Stimulated activated CD8-positive, alpha-beta memory T cell treated with anti-CD3 and anti-CD28 coated beads, Interleukin-15, amount 100 ng/mL, for 48 hours (primary cell): ENCODE measurements at places on chromosomes 13 and 19.

- no peak for DNase-seq
These were observed 32.6 kb downstream of the RUBCNL start for GRCh38 chr13:46354156-46355087.

DNA sequence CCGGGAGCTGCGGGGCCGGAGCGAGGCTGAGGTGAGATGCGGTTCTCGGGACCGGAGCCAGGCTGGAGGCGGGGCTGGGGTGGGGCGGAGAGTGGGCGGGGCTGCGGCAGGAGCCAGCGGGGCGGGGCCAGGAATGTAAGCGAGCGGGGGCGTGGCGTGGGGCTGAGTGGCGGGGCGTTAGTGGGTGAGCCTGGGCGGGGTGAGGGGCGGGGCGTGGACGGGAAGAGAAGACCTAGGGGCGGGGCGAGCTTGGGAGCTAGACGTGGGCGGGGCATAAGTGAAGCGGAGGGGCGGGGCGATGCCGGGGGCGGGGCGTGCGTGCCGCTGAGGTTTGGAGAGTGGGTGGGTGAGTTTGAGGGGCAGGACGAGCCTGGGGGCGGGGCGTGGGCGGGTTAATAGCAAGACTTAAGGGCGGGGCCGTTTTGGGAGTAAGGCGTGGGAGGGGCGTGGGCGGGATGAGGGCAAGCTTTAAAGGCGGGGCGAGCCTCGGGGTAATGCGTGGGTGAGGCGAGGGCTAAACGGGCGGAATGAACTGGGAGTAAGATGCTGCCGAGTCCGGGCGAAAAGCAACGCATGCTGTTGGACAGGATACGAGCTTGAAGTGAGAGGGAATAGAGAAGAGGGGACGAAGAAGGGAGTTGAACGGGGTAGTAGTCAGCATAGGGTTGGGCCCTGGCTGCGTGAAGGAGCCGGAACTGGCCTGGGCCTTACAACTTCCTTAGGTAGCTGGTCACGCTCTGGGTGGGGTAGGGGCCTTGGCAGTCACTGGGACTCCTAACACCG, 572 bp downstream of the SNAPC2 start:
- DNase-seq = peak; percentile 96

DNA sequence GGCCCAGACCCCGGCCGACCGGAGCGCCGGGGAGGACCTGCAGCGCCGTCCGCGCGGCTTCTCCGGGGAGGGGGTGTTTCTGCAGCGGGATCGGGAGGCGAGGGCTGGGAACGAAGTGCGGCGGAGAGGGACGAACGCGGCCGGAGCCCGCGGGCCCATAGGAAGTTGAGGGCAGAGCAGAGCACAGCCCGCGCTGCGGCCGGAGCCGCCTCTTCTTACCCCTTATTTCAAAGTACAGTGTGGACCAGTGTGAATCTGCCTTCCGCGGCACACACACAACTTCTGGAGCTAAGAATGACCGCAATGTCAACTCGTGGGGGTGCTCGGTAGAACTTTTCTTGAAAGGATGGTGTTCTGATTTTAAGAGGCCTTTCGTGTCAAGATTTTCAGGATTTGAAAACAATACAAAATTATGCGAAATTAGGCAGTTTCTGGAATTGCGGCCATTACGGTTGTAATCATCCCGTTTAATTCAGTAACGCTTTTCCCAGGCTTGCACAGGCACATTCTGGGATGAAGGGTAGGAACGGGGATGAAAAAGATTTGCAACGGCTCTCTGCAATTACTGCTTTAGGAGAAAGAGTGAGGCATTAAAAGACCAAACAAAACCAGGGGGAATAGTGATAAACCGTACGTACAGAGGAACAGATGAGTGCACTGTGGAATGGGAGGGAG, 821 bp downstream of the TDRD3 start:
- DNase-seq = peak; percentile 37

GRCh38 chr13:52903320-52903719, 54.9 kb upstream of the PCDH8 start:
- DNase-seq = no peak

GRCh38 chr13:21079761-21080592, 18.6 kb upstream of the LATS2 start:
- no peak for DNase-seq

DNA sequence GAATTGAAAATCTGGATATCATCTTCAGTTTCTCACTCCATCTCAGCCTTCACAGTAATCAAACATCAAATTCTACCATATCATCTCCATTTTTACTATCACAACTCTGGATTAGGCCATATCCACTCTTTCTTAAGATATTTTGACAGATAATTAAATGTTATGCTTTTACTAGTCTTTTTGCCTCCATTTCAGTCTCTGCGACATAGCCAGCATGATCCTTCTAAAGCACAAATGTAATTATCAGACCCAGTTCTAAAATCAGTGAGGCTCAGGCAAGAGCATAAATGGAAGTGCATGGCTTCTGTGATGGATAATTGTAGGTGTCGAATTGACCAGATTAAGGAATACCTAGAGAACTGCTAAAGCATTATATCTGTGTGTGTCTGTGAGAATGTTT, 307.7 kb downstream of the PCDH20 start:
- DNase-seq = no peak

GRCh38 chr19:14473978-14474578, 1.1 kb downstream of the PTGER1 start:
- DNase-seq = no peak

- DNase-seq = no peak
These were observed 1514.7 kb upstream of the MIR17HG start for GRCh38 chr13:89832827-89833226.

DNA sequence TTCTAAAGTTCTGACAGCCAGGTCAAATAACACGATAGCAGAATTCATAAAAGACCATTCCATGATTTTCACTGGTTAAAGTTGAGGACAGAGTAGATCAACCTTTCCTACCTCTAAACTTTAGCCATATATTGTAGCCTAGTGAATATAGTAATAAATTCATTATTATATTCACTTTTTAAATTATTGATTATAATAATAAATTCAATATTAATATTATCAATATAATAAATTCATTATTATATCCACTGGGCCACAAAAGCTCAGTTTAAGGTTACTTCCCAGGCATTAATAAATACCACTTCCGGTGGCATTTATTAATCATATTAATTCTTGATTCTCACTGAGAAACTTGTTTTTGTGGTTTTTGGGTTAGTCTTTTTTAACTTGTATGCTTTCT, 85.7 kb upstream of the GPC6 start:
- DNase-seq = no peak

DNA sequence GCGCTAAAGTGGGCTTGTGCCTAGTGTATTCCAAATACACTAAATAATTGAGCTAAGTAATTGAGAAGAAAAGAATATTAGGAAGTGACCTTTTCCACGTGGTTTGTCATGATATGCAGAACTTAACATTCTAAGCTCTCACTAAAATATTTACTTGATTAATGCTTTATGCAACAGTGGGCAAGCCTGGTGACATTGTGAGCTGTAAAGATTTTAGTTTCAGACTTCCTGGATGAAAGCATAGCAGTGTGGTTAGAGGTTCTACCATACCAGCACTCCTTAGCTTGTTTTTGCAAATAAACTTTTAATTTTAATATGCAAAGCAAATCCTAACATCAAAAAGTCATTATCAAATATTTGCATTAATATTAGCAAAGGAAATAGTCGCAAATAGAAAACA, 1065.1 kb upstream of the SPRY2 start:
- DNase-seq = no peak

GRCh38 chr13:52785739-52786138, 46.1 kb upstream of the CNMD start:
- DNase-seq = no peak

GRCh38 chr13:33279414-33280278, 5.9 kb downstream of the STARD13 start:
- DNase-seq = no peak

- no peak for DNase-seq
These were observed 580 bp downstream of the EIF3K start for GRCh38 chr19:38619361-38620174.

GRCh38 chr19:37964109-37964508, 57.1 kb downstream of the SIPA1L3 start:
- DNase-seq = no peak

DNA sequence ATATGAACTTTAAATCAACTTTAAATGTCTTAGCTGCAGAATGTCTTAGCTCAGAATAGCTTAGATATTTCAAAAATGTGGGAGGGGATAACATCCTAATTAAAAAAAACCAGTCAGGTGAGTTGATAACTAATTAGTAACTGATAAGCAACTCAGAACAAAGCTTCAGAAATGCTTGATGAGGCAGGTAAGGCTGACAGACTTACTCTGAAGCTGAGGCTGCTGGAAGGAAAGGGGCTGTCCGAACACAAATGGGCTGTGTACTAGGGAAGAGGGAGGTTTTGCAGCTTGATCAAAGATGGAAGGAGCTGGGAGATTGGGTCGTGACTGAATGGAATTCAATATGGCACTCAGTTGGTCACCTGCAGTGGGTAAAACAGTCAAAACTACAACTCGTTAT, 91.2 kb upstream of the FBXL3 start:
- no peak for DNase-seq

GRCh38 chr13:30526612-30527495, 61.1 kb upstream of the HMGB1 start:
- no peak for DNase-seq

- no peak for DNase-seq
These were observed 3.7 kb upstream of the B3GNT8 start for GRCh38 chr19:41430922-41431321.

DNA sequence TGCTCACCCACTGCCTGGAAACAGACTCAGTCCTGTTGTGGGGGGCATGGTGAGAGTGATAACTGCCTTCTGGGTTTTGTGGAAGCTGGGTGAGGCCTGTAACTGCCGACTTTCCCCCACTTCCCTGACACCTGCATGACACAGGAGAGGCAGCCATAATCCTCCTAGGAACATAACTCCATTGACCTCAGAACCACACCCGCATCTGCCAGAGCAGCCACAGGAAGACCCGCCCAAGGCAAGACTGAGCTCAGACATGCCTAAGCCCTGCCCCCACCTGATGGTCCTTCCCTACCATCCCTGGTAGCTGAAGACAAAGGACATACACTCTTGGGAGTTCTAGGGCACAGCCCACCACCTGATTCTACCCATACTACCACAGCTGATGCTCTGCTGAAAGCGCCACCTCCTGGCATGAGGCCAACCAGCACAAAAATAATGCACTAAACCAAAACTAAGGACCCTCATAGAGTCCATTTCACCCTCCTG, 326.7 kb downstream of the RBM26 start:
- no peak for DNase-seq

- DNase-seq = no peak
These were observed 3.3 kb upstream of the GPR183 start for GRCh38 chr13:99310382-99311031.

- no peak for DNase-seq
These were observed 420 bp upstream of the FSD1 start for GRCh38 chr19:4303819-4304537.

DNA sequence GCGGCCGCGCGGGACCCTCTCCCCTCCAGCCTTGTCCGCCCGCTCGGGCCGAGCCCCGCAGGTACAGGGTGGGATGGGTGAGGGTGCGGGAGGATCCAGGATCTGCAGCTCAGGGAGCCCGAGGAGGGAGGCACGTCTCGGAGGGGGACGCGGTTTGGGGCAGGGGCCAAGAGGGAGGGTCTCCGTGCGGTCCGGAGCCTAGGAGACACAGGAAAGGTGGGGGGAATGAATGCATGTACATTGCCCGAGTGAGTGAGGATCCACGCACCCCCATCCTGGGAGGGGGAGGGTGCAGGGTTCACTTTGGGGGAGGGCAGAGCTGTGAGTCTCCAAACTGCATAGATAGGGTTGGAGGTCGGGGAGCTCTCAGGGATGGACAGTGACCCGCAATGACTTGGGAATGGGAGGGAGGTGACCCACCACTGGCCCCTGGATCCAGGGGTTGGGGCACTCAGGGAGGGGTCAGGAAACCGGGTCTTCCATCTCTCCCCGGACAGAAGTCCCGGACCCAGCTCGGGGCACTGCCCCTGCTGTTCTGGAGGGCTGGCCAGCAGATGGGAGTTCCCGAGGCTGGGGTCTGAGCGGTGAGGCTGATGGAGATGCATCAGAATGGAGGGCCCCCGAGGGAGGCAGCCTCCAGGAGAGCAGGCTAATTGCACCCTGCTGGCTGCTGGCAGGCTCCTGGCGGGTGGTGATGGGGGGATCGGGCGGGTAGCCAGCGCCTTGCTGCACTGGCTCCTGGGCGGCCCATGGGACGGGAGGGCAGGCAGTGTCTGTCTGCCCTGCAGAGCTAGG, 547 bp downstream of the KCNN1 start:
- no peak for DNase-seq

DNA sequence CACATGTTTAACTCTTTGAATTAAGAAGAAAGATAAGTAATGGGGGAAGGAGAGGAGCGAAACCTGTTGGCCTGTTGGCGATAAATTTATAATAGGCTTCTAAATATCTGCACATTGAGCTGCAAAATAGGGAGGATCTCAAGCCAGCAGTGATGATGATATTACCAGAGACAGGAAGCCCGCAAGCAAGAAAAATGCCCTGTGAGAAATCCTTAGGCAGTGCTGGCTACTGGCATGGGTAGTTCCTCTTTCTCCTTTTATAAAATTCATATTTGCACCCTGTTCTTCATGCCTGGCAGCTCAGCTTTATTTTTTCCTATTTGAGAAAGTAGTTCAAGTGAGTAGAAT, 858 bp upstream of the USP12 start:
- DNase-seq = no peak

DNA sequence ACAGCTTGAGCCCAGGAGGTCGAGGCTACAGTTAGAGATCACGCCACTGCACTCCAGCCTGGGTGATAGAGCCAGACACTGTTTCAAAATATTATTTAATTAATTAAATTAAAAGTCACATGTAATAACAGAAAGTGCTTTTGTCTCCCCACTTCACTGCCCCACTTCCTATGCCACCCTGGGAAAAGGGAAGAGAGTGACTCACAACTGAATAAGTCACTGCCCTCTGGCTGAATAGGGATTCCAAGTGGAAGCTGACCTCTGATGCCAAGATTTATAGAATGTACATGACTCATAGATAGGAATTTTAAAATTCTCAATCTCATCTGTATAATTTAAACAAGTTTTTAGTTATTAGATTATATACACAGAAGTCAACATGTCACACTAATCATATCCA, 22.2 kb upstream of the ERVV-1 start:
- DNase-seq = no peak

GRCh38 chr19:42455621-42456081, 12.9 kb upstream of the CXCL17 start:
- no peak for DNase-seq

GRCh38 chr13:39401756-39402155, 201.2 kb downstream of the LHFPL6 start:
- no peak for DNase-seq

- no peak for DNase-seq
These were observed 367 bp downstream of the NDUFS7 start for GRCh38 chr19:1384085-1384462.

- DNase-seq = no peak
These were observed 3.0 kb downstream of the SIGLEC9 start for GRCh38 chr19:51127755-51128154.

- DNase-seq = no peak
These were observed 64.8 kb downstream of the DHRS12 start for GRCh38 chr13:51739027-51739764.
